HFFc6 (cell line): ENCODE measurements at places on chromosomes 7 and 10.

- DNase-seq, result no peak
These were observed 25.8 kb downstream of the BTRC start for GRCh38 chr10:101379663-101380352.

DNA sequence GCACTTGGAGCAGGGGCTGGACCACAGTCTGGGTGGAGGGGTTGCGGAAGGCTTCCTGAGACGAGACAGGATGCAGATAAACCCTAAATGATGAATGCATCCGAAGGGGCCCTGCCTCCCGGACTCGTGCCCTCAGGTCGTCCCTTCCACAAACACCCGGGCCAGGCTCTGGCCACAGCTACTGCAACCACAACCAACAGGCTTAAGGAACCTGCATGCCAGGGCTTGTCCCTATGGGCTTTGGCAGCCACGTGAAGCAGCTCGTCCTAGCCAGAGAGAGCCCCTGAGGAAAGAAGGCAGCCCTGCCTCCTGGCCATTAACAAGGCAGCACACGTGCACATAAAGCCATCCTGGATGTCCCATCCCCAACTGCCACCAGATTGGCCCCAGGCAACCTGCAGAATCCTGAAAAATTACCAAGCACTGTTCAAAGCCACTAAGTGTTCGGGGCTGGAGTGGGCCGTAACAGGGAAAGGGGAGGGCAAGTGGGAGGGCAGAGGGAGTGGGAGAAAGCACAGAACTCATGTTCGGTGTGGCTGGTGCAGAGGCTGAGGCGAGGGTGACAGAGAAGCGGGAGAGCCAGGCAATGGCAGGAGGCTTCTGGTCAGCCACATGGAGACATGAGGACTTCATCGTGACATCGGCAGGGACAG, 62.7 kb downstream of the MAD1L1 start:
- no peak for DNase-seq

DNA sequence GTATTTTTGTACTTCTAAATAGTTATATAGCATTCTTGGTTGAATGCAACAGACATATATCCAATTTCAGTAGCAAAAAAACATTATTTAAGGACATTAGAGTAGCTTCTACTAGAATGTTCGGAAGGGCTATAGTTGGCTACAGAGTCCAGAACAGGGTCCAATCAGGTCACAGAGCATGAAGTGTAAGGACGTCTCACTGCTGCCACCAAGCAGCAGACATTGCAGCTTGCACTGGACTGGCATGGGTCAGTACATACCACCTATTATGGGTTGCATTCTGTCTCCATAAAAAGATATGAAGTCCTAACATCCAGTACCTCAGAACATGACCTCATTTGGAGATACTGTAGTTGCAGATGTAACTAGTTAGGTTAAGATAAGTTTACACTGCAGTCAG, 87.3 kb downstream of the LHFPL3 start:
- no peak for DNase-seq

DNA sequence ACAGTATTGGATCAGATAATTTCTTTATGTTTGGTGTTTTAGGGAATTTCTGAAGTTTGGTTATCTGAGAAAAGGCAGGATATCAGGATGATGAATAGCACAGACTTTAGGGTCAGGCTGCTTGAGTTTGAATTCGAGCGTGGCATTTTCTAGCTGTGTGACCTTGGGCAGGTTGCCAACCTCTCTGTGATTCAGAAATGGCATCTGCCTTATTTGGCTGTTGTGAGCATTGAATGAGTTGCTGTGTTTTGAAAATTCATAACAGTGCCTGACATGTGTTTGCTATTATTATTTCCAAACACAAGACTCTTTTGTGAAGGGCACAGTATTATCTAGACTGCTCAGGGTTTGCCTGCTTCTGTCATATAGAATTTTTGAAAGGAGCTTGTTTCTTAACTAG, 66.9 kb downstream of the NXPH1 start:
- no peak for DNase-seq
